CD8-positive, alpha-beta memory T cell (primary cell): ENCODE measurements at places on chromosomes 2 and 18. TPM values are rescaled to one million over a fixed set of nuclear protein-coding genes. Genes with fewer than 3 reads are reported as not detected.

The AGAP1 gene
- 3.3 TPM for total RNA-seq

The SLC8A1 gene
- 0.22 TPM for total RNA-seq

The LANCL1 gene
- 32.7 TPM for total RNA-seq

The BCL2 gene
- 58.9 TPM for total RNA-seq

The KIAA2012 gene
- total RNA-seq = not detected

The GRB14 gene
- not detected for total RNA-seq

The TRABD2A gene
- total RNA-seq = 20.8 TPM

DNA sequence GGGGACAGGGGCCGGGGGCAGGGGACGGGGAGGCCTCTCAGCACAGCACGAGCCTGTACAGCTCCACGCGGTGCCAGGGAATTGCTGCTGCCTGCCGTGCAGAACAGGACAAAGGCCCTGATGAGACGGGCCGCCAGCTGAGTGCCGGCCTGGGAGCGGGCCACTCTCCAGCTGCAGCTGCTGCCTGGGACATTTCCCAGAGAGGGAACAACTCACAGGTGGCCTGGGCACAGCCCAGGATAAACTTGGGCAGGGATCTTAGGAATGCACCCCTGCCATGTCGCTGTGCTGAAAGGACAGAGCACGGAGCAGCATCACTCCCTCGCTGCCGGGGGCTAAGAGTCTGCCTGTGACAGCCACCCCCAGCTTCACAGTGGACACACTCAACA, 38.8 kb downstream of the CENPO start:
- H3K27me3 ChIP-seq = no peaks in the 10 kb centered on the region
- no peak overlapping the region for H3K27ac ChIP-seq
- no peaks in the 10 kb centered on the region for H3K4me1 ChIP-seq
- no peak for DNase-seq
- H3K4me3 ChIP-seq = no peak overlapping the region

DNA sequence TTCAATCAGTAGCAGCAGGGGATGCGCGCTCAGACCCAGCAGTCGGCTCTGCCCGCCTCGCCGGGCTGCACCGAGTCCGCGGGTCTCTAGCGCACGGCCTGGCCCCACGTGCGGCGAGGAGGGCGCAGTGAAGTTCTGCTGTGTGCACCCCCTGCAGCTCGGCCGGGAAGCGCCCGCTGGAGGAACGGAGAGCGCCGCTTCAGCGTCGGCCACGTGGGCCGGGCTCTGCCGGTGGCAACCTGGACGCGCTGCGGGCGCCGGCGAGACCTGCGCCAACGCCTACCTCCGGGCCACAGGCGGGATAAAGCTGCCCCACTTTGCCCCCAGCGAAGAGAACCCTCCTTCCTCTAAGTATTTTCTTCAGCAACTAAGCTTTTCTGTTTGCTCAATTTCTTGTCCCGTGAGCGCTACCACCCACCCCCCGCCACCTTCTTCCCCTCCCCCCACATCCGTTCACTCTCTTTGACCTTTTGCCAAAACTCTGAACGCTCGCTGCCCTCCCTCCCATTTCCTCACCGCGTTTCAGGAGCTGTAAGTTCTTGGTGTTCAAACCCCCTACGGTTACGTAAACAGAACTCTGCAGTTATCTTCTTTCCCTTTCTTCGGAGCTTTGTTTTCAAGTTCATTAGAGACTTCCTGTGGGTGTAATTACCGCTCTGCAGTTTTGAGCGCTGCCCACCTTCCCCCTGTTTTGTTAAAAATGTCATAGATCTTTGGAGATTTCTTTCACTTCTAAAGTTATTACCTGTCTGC, 42.6 kb upstream of the EDAR start:
- H3K27ac ChIP-seq = peak overlapping the region; percentile 71
- peak; percentile 45 for DNase-seq
- H3K4me1 ChIP-seq = peaks cover 71% of the 10 kb centered on the region
- peak overlapping the region; percentile 57 for H3K4me3 ChIP-seq
- no peaks in the 10 kb centered on the region for H3K36me3 ChIP-seq
- no peaks in the 10 kb centered on the region for H3K27me3 ChIP-seq

DNA sequence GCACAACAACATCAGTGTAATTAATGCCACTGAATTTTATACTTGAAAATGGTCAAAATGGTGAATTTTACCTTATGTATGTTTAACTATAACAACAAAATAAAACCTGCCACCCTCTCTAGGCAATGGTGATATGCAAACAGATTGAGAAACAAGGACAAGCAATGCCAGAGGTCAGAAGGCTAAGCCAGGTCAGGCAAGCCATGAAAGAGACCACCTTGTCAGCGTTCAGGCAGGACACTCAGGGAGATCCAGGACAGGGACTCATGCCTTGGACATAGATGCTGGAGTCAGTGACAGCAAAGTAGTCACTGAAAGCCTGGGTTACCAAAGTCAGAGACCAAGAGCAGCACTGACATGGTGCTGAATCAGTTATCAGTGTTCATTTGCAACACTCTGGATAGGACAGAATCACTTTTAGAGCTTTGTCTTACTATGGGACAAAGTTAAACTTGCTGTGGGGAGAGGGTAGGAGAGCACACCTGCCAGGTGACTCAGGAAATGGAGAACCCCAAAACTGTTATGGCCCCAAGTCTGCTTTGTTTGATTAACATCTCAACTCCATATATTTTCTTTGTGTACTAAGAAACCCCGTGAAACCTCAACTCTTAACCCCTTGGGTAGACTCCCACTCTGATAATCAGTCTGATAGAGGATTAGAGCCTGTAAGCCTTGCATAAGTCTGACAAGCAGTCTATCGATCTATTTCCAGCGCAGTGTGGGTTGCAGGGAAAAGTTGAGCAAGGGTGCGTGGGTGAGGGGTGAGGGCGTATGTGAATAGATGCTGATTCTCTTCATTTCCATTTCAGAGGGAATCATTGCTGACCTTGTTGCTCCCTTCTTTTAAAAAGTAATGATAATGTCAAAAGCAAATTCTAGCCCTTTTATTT, 48.7 kb upstream of the ZNF385B start:
- no peaks in the 10 kb centered on the region for H3K36me3 ChIP-seq
- H3K27me3 ChIP-seq = no peaks in the 10 kb centered on the region
- no peak overlapping the region for H3K27ac ChIP-seq
- no peak for DNase-seq
- H3K4me1 ChIP-seq = no peaks in the 10 kb centered on the region

DNA sequence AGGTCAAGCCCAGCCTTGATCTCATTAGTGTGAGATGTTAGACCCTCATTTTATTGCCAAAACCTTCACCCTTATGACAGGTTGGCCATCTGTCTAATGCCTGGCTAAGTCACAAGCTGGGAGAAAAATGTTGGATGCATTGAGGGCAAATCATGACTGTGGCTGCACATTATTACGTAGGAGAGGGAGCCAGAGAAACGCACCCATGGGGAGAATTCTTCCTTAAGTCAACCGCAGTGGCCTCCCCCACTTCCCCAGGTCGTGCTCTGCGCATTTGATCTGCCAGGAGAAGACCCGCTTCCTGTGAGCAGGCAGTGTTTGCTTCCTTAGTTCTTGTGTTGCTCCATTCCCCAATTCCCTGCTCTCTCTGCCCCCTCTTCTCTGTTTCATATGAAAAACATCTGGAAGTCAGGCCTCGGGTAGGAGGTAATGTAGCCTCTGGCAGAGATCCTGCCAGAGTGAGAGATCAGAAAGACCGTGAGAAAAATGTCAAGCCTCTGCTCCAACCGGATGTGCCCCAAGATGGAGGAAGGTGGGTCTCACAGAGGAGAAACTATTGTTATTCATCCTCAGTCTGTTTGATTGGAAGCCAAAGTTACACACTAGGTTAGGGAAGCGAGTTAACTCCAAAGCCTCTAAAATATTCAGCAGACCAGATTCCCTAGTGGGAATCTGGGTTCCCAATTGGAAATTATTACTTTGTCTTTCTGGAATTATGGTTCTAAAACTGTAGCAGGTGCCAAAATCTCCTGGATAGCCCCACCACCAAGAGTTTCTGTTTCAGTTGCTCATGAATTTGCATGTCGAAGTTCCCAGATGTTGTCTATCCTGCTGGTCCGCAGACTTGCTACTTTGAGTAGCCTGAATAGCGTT, 144.3 kb upstream of the PELI1 start:
- no peak overlapping the region for H3K27ac ChIP-seq
- no peaks in the 10 kb centered on the region for H3K27me3 ChIP-seq
- H3K36me3 ChIP-seq = no peaks in the 10 kb centered on the region

- no peak for DNase-seq
- H3K36me3 ChIP-seq = no peaks in the 10 kb centered on the region
- no peak overlapping the region for H3K27ac ChIP-seq
Observed at GRCh38 chr2:1283020-1283801, 130.1 kb upstream of the TPO start.

DNA sequence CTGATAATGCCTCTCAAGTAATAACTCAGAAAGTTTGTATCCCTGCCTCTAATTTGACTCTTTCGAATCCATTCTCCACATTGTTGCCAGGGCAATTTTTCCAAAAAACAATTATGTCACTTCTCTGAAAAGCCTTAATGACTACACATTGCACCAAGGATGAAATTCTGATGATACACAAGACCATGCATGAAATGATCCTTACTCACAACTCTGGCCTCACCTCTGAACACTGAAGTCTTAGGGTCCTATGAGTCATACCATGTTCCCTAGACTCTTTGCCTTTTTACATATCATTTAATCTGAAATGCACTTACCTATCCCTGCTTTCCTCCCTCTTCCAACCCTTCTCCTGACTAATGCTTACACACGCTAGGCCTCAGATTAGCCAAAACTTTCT, 51.0 kb downstream of the WDPCP start:
- no peaks in the 10 kb centered on the region for H3K27me3 ChIP-seq
- no peak for DNase-seq
- H3K4me3 ChIP-seq = no peak overlapping the region

DNA sequence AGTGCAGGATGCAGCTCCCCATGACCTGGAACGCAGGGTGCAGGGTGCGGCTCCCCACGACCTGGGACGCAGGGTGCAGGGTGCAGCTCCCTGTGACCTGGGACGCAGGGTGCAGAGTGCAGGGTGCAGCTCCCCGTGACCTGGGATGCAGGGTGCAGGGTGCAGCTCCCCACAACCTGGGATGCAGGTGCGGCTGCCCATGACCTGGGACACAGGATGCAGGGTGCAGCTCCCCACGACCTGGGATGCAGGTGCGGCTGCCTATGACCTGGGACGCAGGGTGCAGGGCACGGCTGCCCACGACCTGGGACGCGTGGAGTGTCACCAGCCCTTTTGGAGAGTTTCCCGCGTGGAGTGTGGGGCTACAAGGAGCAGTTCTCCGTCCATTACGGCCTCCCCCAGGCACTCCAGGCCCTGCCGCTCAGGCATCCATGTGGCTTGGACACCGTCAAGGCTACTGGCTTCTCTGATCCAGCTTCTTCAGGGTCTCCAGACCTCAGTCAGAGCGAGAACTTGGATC, 38.7 kb downstream of the PXDN start:
- H3K36me3 ChIP-seq = no peaks in the 10 kb centered on the region
- DNase-seq = no peak
- no peaks in the 10 kb centered on the region for H3K27me3 ChIP-seq

DNA sequence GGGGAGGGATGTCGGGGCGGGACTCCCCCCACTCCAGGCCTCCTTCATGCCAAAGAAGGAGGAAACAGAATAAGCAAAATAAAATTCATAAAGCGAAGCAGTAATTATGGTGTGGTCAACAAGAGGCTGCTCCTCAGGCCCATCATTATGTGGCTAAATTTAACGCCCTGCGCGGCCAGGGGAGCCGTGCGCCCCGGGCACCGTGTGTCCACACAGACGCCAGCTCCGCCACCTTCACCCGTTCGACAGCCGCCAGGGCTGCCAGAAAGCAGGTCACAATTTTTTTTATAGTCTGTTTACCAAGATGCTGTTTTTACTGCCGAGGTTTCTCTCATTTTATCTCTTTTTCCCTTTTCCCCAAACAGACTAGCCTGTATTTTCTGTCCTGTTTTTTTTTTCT, 31.0 kb downstream of the NHEJ1 start:
- no peaks in the 10 kb centered on the region for H3K36me3 ChIP-seq
- no peaks in the 10 kb centered on the region for H3K27me3 ChIP-seq
- no peak overlapping the region for H3K27ac ChIP-seq
- DNase-seq = no peak
- H3K4me1 ChIP-seq = peaks cover 6% of the 10 kb centered on the region

DNA sequence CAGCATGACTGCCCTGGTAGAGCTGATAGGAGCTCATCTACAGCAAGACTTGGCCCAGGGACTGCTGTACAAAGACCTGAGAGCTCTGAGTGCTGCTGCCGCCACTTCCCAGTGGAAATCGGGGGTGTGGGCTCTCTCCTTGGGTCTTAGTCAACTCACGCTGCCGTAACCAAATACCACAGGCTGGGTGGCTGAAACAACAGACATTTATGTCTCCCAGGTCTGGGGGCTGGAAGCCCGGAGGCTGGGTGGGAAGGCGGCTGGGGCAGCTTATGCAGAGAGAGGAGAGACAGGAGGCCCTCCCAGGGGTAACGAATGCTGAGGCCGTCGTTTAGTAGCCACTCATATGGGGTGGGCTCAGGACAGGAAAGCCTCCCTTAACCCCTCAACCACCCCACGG, 15.4 kb upstream of the MAL start:
- H3K27me3 ChIP-seq = no peaks in the 10 kb centered on the region
- H3K4me1 ChIP-seq = no peaks in the 10 kb centered on the region
- no peaks in the 10 kb centered on the region for H3K36me3 ChIP-seq
- no peak overlapping the region for H3K4me3 ChIP-seq

- no peak overlapping the region for H3K27ac ChIP-seq
- no peaks in the 10 kb centered on the region for H3K36me3 ChIP-seq
- H3K4me1 ChIP-seq = no peaks in the 10 kb centered on the region
- DNase-seq = no peak
Observed at GRCh38 chr2:26542194-26542455, 64.2 kb upstream of the OTOF start.

DNA sequence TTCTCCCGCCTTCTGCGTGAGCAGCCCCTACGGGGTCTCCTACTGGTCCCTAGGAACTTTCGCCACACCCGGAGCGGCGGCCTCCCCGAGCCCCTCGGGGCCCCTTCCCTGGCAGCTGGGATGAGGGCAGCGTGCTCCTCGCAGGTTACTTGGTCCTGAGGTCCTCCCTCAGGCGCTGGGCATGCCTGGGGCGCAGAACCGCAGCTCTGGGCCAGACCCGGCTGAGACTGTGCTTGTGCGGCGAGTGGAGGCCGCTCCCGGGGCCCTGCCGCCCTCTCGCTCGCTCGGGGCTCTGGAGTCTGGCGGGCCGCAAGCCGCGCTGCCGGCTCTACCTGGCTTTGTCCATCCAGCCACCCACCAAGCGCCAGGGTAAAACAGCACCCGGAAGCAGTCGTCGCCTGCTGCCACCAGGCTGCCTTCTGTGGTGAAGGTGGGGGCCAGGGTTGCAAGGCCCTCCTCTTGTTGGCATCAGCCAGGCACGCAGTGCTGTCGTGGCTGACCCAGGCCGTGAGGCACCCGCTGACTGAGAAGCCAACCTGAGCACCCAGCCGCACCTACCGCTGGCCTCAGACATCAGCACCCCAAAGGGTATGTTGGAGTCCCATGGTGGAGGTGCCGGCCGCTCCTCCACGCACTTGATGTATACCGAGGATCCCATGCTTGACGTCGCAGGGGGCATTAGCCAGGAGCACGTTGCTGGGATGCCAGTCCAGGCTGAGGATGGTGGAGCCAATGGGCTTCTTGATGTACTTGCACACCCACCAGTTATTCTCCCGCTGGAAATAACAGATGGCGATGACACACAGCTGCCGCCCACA, 46.1 kb upstream of the PTH2R start:
- no peak overlapping the region for H3K27ac ChIP-seq
- H3K4me3 ChIP-seq = no peak overlapping the region
- no peaks in the 10 kb centered on the region for H3K4me1 ChIP-seq
- H3K36me3 ChIP-seq = no peaks in the 10 kb centered on the region
- no peak for DNase-seq
